Fibroblast of skin of right quadriceps (primary cell): ENCODE measurements at places on chromosomes 7 and 10.

DNA sequence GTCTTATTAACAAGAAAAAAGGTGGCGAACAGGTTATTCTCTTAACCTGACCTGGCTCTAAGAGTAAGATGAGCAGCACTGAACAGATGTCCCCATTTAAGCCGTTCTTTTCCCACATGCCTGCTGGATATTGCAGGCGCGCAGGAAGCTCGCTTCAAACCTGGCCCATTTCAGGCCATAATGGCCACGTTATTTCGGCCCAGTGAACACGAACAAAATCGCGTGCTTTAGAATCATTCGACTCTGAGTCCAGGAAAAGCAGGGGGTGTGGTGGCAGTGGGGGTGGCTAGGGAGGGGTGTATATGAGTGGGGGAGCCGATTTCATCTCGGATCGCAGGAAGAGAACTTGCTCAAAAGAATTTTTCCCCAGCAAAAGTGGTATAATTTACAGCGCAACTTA is 6.6 kb upstream of the SP8 start:
- no peak for DNase-seq

GRCh38 chr7:85688712-85689111 is 501.9 kb upstream of the SEMA3D start:
- DNase-seq: peak; percentile 14

GRCh38 chr7:76357475-76358010 is 1.2 kb downstream of the YWHAG start:
- no peak for DNase-seq

GRCh38 chr7:16559497-16560179 is 33.0 kb downstream of the LRRC72 start:
- DNase-seq: no peak

DNA sequence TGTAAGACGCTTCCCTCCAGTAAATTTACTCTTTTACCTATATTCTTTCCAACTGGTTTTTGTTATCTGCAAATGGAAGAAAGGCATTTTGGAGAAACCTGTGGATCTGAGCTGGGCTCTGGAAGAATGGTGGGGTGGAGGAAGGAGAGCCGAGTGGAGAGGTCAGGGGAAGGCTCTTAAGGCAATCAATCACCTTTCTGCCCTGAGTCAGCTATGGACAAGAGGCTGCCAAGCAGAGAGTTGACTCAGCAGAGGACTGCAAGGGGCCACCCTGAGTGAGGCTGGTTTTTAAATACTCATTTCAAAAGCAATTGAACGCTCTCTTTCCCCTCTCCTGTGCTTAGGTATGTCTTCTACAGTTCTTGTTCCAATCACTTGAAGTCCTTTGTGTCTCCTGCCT is 81.8 kb downstream of the SPAG6 start:
- peak; percentile 32 for DNase-seq

DNA sequence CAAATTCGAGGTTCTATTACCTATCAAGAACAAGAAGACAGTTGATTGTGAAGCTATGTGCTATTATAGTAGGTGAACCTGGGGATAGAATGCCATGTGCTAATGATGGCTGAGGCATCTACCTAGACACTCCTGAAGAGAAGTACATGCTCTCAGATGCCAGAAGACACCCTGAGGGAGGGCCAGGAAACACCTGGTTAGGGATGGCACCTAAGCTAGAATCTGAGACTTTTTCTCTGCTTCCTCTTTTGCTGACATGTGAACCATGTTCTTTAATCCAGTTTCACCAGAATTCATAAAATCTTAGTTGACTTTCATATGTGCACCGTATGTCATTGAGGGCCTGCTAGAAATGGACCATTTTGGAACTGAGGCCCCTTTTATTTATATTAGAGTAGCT is 242.8 kb downstream of the GPR158 start:
- DNase-seq: no peak

DNA sequence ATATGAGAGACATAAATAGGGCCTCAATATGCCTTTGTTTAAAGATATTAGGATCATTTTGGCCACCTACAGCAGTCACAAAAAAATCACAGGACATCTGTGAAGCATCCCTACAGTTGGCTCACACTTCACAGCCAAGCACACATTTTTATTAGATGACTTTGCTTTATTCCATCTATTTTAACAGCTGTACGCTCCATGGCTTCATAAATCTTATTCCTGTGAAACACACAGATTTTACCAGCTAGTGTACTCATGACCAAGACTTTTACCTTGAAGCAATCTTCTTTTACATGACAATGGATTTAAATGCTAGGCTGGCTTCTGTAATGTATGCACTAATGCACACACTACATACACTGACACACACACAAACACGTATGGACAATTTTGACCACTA is 254.8 kb upstream of the PITRM1 start:
- DNase-seq: peak; percentile 66

DNA sequence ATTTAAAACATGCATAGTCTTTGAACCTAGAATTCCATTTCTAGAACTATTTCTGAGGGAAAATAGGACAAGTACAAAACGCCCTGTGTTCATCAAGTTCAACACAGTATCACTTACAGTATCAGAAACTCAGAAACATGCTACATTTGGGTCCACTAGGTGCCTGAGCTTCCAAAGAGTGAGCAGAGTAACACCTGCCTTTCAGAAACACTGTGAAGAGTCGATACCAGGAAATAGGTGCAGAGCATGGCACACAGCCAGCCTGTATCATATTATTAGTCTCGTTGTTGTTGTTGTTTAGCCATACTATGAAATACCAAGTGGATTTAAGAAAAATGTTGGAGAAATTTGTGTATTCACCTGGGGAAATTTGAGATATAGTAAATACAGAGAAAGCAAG is 392.1 kb upstream of the MGMT start:
- no peak for DNase-seq

DNA sequence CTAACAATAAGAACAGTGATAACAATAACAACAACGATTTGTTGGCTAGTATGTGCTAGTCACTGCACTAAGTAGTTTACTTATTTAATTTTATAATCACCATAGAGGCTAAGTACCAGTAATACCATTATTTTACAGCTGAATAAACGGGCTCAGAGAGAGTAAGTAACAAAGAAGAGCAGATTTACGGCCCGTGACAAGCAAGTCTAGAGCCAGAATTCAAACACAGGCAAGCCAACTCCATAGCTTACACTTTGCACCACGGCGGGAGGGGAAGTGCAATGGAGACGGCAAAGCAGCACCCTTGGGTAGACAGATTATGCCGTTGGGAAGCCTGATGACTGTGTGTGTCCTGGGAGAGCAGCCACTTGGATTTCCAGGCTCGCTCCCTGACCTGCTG is 1.2 kb upstream of the OR6V1 start:
- DNase-seq: no peak

DNA sequence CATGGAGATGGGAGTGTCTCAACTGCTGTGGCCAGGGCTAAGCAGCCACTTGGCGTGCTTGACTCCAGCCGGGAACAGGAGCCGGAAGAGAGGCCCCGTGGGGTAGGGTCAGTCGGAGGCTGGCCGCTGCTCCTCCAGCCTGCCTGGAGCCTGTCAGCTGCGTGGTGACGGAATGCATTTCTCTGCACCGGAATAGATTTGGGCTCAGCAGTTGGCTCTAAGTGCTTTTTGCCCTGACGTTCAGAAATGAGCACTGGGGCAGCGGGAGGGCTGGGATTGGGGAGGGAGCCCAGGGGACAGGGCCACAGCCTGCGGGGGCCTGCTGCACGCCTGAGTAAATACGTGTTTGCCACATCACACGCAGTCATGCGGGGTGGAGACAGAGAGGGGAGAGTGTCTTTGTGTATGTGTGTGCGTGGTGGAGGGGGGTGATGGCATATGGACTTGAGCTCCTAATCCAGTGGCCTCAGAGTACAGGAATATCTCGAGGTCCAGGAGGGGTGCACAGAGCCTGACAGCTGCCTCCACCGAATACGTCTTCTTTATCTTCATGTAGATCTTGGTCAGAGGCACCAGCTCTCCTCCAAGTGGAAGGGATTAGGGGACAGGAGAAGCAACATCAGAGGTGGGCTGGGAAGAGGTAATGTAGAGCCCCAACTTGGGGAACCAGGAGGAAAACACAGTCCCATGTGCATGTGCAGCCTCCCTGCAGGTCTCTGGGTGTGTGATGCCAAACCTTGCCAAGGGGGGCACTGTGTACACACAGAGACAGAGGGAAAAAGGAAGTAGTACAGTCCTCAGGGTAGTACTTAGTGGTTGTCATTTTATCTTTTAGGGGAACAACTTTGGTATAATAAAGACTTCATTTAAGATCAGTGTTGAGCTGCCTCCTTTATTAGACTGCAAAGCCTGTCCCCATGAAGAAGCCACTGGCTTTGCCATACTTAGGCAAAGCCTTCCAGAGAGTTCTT is 151.4 kb downstream of the CDH23 start:
- DNase-seq: peak; percentile 39

- no peak for DNase-seq
These were observed 29.9 kb downstream of the SRRM3 start for GRCh38 chr7:76231583-76231982.

DNA sequence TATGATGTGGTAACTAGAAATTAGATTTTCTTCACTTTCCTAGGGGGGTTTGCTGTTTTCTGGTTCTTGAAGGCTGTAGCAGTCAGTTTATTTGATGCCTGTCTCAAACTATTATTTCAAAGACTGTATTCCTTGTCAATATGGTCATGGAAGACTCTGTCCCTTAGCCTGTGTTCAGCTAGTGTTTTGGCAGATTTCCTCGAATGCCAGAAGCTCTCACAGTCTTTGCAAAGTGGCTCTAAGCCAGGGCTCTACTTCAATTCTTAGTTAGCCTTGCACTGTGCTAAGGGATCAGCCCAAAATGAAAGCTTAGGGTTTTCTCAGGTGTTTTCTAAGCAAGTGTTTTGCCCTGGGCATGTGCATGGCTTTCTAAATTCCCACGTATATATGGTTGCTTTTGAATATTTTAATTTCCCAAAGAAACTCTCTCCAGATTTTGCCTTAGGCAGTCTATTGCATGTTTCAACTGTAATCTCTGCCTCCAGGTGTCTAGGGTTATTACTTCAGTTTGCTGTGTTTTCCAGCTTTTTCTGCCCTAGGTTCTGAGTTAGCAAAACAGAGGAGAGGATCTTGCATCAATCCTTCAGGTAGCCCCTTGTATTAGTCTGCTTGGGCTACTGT is 7.2 kb upstream of the C1GALT1 start:
- no peak for DNase-seq

- peak; percentile 73 for DNase-seq
These were observed 11.2 kb downstream of the CTBP2 start for GRCh38 chr10:125149036-125149679.

DNA sequence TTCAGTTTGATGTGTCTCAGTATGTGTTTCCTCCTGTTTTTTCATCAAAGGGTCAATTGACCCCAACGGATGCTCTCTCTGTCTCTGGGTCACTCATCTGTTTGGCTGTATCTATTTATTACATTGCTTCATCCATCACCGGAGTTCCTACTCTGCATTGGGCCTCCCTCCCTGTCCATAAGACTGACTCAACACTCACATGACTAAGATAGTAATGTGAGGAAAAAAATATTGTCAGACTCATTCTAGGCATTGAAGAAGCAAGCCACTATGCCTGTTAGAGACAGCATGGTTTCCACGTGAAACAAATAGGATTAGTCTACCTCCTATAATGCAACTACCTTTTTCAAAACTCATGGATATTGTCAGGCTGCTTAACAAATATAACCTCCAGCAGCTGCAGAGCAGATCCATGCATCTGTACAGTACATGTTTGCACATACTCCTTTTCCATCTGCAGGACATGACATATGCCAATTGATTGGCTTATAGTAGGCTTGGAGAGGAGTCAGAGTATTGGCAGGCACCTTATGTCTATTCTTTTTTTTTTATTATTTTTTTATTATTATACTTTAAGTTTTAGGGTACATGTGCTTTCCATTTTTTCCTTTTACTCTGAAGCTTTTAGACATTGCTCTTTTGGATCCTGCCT is 275.2 kb downstream of the LRRTM3 start:
- no peak for DNase-seq
